ENCODE measurements at places on chromosomes 12 and 14.

- DNase-seq = no peak
Measured at GRCh38 chr12:74945771-74946198, 263.9 kb downstream of the KCNC2 start.

GRCh38 chr12:130474599-130475269, 137.0 kb downstream of the PIWIL1 start:
- no peak for DNase-seq

GRCh38 chr12:116432314-116432750, 126.8 kb upstream of the MAP1LC3B2 start:
- DNase-seq = no peak

DNA sequence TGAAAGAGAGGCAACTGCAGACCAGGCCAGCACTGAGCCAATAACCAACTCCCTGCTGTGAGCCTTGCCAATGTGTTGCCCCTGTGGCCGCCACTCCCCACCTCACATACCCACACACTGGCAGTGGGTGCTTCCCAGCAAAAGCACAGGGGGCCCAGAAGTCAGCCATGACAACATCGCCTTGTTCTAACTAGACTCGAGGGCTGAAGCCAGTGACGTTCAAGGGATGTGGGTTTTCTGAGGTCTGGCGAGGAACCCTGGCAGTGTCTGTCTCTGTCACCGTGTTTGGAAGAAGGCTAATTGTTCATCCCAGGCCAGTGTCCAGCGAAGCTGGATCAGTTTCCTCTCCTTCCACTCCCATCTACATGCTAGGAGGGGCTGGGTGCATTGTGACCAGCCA, 311.8 kb upstream of the AMIGO2 start:
- DNase-seq = peak; percentile 81

GRCh38 chr14:82647088-82647810, 1113.6 kb upstream of the SEL1L start:
- no peak for DNase-seq

DNA sequence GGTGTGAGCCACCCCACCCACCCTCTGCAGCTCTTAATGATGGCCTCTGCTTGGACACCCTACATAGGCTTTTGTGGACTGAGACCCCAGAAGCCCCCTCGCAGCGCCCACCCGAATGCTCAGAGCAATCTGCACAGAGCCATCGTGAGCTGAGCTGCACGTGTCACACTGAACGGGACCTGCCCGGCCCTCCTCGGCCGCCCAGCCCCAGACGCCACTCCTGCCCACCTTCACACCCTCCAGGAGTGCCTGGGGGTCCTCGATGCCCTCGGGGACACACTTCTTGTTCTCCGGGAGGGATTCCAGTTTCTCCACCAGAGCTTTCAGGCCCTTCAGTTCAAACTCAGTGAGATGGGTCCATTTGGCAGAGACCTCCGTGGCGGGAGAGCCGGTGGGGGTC, 71.5 kb downstream of the KDM2B start:
- no peak for DNase-seq

DNA sequence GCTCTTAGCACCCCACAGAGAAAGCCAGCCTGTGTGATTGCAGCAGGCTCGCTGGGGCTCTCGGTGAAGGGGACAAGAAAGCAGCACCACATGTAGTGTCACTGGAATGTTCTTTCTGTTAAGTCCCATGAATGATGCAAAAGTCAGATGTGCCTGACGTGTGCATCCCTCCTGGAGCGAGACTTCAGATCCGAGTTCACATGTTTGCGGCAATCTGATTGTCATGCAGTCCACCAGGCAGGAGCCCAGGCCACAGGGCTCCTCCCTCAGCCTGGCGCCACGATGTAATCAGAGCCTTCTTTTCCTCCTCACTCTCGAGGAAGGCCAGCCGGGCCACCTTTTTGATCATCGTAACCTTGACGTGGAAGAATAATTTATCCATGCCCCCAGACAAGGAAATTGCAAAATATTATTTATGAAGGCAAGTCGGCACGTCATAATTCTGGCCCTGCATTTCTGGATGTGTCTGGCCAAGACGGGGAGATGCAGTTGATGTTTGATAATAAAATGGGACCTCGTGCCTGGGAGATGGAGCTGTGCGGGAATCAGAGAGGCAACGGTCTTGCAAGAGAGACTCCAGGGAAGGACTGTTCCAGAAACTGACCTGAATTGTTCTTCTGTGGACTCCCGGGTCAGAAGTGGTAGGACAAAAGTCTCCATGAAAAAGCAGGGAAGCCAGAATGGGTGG, 214.6 kb downstream of the PHETA1 start:
- no peak for DNase-seq

- DNase-seq = no peak
Measured at GRCh38 chr12:122888232-122888752, 7.6 kb downstream of the VPS37B start.

DNA sequence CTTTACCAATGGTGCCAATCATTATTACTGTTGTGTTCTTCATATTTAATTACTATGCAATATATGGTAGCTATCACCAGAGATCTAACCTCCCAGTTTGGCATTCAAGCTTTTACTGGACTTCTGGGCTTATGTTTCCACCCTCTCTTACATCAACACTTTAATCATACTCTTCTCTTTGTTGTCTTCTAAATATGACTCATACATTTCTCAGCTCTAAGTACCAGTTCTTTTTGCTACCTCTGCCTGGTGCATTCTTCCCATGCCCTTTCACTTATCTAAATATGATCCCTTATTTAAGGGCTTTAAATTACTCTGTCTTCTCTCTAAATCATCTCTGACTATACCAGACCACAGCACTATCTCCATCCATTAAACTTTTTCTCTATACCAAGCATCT, 246.1 kb upstream of the CCDC196 start:
- DNase-seq = no peak

DNA sequence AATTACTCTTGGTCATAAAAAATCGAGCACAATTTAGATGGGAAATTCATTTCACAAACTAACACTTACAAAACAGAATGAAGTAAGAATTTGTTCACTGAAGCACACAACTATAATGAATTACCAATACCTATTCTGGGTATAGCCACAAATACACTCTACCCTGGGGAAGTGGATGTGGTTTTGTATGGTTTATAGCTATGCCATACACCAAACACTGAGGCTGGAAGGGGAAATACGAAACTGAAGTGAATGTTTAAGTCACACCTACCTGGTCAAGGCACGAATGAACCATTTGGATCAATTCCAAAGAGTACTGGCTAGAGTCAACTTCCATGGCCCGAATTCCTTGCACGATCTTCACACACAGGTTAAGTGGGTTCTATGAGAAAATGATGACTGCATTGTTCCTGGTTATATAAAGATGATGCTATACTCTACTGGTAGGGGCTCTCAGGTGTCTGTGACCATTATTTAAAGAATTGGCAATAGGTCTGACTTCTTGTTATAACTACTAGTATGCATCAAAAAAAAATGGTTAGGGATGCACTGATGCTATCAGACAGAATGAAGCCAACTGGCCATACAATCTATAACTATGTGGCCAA, 12.8 kb downstream of the NEK9 start:
- DNase-seq = no peak

- DNase-seq = no peak
Measured at GRCh38 chr14:22460461-22461195, 128.4 kb downstream of the DAD1 start.

DNA sequence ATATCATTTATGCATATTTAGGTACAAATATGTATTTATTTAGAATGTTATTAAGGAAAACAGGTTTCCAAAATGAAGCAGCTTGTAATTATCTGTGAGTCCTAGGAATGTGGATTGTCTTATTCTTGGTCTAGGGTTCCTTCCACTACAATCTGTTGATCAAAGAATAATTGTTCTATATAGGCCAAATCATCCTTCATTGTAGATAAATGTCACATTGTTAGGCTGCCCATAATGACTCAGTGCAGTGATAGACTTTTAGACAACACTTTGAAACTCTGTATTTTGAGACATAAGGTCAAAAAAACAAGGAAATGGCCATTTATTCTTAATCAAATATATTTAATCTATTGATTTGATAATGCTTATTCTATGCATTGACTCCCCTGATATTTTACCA, 283.0 kb downstream of the ACSS3 start:
- no peak for DNase-seq

GRCh38 chr12:109637348-109637747, 63.8 kb downstream of the MVK start:
- no peak for DNase-seq

- DNase-seq = no peak
Measured at GRCh38 chr12:42921741-42922504, 332.4 kb upstream of the PRICKLE1 start.

DNA sequence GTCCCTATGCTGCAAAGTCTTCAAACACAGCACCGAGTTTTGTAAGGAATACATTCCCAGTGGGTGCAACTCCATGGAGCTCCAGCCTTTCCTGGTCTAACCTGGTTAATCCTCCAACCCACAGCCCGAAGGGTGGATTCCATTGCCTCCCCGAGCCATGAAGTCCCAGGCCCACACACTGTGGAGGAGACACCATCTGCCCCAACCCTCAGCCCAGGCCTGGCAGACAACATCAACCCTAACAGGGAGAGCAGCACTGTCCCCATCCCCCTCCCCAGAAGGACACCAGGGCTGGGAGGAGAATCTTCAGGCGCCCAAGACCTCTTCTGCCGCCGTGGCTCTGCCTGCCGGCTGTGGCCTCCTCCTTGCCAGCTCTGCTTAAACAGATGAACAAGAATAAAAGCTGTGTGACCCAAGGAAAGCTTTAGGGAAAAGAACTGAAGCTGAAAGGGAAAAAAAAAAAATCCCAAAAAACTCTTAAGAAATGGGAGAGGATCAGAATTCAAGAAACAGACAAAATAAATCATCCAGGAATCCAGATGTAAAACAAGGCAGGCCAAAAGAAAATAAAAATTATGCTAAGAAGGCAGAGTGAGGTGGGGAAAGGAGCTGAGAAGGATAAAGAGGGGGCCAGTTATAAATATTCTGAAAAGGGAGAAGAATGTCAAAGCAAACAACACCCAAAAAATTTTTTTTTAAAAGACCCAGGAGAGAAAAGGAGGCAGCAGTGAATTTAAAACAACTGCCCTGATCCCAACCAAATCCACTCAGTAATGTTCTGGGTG, 16.0 kb upstream of the ZFP36L1 start:
- no peak for DNase-seq
